ENCODE measurements at places on chromosomes 12 and 14.

GRCh38 chr14:68879321-68879781, 86.5 kb upstream of the ZFP36L1 start:
- DNase-seq: no peak

DNA sequence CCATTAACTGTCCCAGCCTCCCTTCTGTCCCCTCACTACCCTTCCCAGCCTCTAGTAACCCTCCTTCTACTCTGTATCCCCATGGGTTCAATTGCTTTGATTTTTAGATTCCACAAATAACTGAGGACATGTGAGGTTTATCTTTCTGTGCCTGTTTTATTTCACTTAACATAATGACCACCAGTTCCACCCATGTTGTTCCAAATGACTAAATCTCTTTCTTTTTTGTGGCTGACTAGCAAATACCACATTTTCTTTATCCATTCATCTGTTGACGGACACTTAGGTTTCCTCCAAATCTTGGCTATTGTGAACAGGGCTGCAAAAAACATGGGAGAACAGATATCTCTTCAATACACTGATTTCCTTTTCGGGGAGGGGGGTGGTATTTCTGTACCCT, 65.7 kb downstream of the PRKD1 start:
- DNase-seq: no peak

GRCh38 chr12:109871668-109872314, 8.6 kb downstream of the GLTP start:
- no peak for DNase-seq

DNA sequence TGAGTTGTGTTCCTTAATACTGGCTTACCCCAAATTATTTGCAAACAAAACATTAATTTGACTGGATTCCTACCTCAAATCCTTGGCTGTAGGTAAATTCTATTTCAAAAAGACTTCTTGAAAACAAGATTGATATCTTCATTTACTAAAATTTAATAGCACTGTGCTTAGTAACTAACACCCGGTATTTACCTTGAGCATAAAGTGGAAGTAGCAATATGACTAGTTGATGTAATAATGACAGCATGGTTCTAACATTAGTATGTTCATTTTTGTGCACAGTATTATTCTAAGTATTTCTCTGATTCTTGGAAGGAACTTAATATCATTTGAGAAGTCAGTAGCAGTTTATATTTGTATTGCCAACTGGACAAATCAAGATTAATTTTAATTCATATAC, 96.8 kb downstream of the PPHLN1 start:
- DNase-seq: no peak

- DNase-seq: no peak
Measured at GRCh38 chr12:111758120-111758561, 8.6 kb upstream of the ALDH2 start.

DNA sequence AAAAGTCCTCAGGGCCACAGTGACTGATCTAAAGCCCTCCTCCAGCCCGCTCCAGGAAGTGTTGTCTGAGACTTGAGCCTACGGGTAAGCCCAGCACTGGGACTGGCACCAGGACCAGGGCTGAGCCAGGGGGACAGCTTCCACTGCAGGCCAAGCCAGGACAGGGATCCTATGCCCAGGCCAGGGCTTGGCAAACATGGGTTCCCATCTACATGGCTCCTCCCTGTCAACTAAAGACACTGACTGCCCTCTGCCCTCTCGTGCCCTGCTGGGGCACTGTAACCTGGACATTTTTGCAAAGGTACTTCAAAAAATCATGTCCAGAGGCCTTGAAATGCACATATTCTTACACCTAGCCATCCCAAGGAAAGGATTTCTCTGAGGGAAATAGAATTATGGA, 88.0 kb downstream of the VWF start:
- no peak for DNase-seq

- no peak for DNase-seq
Measured at GRCh38 chr12:43015090-43015737, 425.7 kb upstream of the PRICKLE1 start.

DNA sequence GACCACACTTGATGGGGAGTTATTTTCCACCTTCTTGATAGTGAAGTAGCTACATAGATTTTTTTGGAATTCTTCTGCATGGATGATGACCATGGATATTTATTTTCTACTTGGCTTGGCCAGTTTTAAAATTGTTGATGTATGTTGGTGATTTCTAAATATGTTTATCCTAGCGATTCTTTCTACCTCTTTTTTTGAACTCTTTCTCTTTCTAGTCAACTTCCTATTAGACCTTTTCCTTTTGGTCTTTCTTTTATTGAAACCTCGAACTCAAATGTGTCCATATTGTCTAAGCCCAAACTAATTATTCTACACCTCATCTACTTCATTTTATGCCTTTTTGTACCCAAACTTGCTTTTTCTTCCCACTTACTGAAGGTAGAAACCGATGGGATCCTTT, 37.0 kb downstream of the CCDC91 start:
- no peak for DNase-seq
